ENCODE measurements at places on chromosomes 5 and 9.
A peak's percentile ranks its signal among the peaks of the same experiment; 100 is the strongest.

GRCh38 chr5:136703036-136703435, 337.7 kb upstream of the TRPC7 start:
- no peak for DNase-seq

GRCh38 chr5:137867664-137868063, at the start of gene MYOT:
TSS of gene MYOT (plus strand) at chr5:137867860. CDS start at chr5:137870652, 2,792 bp downstream.
- no peak for DNase-seq

- no peak for DNase-seq
These were observed 103.6 kb upstream of the SSBP2 start for GRCh38 chr5:81854485-81854884.

- no peak for DNase-seq
These were observed 5.3 kb upstream of the UBLCP1 start for GRCh38 chr5:159257629-159258283.

DNA sequence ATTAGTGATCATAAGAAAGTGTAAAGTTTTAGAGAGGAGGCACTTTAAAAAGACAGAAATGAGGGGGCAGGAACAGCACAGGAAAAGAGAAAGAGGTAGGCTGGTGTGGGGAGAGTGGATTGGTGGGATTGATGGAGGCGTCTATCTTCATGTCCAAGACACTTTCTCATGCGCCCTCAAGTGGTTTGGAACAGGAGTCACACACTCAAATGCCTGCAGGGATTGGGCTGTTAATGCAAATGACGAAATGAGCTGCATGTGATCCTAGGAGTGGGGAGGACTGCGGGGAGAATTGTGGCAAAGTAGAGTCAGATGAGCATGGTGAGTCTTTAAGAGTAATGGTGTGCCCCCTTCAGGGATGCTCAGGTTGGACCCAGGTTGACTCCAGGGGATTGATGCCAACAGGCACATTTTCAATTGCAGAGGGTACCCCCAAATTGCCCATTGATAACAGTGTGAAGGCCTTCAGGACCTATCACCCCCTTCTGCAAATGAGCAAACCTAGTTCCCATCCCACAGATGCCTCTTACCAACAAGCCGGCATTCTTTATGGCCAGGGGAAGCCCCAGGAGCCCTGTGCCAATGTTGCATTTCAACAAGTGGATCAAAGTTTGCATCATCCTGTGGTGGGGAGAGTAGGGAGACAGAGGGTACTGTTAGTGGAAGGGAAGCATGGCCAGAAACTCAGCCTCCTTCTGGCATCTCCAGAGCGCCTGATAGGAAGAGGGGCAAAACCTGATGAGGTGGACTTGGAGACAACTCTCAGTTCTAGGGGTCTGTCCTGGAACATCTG, 5.3 kb downstream of the SLC36A3 start:
- DNase-seq: no peak

DNA sequence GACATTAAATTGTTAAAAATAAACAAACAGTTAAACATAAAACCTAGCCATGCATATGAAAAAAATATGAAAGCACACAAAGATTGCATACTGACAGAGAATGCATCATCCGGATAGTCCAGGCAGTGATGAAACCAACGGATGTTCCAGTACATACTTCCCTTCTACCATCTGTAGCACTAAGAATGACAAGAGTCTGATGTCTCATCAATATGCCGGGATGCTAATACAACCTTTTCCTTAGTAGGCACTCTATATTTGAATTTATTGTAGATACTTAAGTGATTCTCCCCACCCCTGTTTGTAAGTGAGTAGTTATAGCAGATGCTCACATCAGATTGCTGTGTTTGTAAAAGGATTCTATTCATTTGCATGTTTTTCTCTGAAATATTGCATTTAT, 571.2 kb upstream of the WWC1 start:
- no peak for DNase-seq

- no peak for DNase-seq
These were observed 488.1 kb downstream of the IRX1 start for GRCh38 chr5:4083591-4084337.

- no peak for DNase-seq
These were observed 180.6 kb downstream of the EPB41L4A start for GRCh38 chr5:112238473-112238872.

- DNase-seq: no peak
These were observed 364.1 kb upstream of the CCNH start for GRCh38 chr5:87776785-87777184.

DNA sequence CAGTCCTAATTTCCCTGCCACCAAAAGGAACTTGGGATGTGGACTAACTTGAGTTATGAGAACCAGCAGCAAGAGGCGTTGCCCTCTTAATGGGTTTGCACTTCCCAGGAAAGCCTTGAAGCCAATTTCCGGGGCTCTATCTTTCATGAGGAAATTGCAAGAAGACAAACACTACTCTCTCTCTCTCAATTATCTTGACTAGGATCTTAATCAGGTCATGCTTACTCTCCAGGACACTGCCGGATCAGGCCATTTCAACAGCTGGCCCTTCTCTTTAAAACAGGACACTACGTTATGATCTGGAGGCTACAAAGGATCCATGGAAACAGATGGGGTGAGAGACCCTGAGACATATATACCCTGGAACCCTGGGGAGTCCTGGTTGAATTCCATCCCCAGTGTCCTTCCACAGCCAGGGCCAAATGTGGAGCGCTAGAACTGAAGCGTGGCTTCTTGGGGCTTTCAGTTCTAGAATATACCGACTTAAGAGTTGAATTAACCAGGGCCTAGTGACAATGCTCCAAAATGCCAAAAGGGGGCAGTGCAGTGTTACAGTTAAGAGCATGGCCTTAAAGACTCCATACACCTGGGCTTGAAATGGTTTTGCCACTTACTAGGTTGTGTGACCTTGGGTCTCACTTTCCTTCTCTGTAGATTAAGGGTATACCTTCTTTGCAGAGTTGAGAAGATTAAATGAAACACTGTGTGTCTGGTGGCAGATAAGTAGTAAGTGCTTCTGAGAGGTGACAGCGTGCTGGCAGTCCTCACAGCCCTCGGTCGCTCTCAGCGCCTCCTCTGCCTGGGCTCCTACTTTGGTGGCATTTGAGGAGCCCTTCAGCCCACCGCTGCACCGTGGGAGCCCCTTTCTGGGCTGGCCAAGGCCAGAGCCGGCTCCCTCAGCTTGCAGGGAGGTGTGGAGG, 21.1 kb downstream of the FAM219A start:
- peak; percentile 60 for DNase-seq

DNA sequence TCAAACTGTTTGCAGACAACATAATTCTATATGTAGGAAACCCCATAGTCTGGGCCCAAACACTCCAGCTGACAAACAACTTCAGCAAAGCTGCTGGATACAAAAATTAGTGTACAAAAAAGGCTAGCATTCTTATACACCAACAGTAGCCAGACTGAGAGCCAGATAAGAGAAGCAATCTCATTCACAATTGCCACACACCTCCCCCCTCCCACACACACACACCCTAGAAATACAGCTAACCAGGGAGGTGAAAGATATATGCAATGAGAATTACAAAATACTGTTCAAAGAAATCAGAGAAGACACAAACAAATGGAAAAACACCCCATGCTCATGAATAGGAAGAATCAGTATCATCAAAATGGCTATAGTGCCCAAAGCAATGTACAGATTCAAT, 9.0 kb downstream of the MTREX start:
- no peak for DNase-seq

- DNase-seq: no peak
These were observed 110.3 kb downstream of the VAV2 start for GRCh38 chr9:133881671-133882381.

DNA sequence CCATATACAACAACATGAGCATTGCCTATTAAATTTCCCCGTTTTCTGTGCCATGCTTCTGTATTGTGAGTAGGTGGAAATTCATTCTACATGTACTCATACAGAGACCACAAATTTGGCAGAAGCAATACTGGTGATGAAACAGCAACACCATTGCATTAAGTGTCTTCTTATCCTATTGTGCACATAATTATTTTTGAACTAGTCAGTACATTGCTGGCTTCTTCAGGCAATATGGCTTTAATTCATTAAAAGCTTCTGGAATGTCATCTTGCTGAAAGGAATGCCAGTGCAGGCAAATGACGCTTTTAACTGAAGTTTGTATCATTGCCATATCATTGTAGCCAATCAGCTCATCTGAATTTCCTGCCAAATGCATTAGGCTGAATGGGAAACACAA, 82.6 kb downstream of the KIAA1958 start:
- DNase-seq: no peak

DNA sequence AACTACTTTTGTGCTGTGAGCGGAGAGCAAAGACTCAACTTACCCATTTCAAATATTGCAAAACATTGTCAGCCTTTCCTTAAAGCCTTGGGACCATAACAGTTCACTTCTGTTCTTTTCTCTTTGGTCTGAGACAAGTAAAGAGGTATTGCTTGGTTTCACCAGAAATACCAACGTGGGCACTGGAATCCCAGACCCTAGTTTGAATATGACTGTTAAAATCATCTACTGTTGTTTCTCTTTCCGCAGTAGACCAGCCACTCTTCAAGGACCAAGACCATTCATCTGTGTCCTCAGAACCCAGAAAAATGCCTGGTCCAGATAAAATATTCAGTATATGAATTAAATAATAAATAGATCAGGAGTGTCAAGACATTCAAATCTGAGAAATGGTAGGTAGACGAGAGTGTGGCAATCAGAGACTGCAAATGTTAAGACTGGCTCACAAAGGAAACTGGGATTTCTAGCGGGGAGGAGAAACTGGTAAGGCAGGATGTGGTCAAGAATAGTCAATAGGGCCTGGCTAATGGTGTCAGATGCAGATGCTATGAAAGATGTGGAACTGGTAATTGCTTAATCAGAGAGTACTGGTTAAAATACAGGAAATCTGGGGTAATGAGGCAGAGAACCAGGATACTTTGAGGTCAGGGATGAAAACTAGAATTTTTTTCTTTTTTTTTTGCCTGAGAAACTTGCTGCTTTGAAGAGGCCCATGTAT, 82.1 kb upstream of the IL33 start:
- no peak for DNase-seq

GRCh38 chr5:124480022-124480421, 266.4 kb downstream of the ZNF608 start:
- DNase-seq: no peak

DNA sequence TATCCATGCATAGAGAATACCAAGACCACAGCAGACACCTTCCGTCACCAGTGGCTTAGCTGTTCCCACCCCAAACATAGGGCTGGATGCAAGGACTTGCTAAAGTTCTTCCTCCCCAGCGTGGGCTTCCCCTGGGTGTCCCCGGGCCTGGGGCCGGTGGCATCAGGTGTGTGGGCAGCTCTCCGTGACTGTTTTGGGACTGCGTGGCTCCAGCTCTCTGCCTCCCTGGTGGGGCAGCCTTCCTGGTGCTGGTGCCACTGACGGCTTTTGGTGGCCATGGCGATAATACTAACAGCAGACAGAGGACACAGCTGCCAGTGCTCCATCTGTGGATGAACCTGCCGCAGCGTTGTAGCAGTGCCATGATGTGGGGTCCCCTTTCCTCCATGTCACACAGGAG, 4.9 kb downstream of the CACFD1 start:
- DNase-seq: no peak

GRCh38 chr5:34731435-34732232, 75.5 kb downstream of the RAI14 start:
- no peak for DNase-seq

DNA sequence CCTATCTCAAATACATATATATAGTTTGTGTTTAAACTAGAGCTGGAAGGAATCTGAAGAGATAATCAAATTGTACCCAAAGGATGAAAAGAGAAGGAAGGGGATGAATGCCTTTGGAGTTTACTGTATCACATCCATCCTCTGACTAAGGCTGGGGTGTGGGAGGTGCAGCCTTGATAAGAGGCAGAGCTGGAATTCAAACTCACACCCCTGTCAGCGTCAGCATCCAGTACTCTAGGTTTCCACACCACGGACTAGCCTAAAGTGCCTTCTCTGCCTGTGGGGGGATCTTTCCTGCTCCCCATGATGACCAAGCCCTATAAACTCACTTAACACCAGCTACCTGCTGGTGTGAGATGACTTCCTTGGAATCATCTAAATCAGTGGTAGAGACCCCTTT, 48.1 kb downstream of the EPB41L4B start:
- DNase-seq: no peak

DNA sequence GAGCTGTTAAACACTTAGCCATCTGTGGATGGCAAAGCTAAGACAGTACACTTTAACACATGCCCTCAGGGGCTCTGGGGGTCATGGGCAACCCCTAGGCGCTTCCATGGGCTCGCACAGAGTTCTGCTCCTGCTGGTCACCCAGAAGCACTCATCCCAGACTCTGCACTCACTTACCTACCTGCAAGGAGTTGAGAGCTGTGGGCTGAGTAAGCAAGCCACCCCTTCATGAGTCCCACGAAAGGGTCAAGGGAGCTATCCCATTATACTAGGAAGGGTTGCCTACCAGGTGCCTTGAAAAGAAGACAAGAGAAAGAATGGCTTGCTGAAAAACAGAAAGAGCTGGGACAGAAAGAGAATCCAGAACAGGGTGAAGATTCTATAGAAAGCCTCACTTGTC, 72.4 kb downstream of the CFAP95 start:
- no peak for DNase-seq

Data from stimulated activated CD8-positive, alpha-beta memory T cell treated with anti-CD3 and anti-CD28 coated beads, Interleukin-7, amount 100 ng/mL, for 4 hours (primary cell).